ENCODE measurements at places on chromosomes 16 and 17.

GRCh38 chr17:45719335-45720071 is 64.6 kb upstream of the CRHR1 start:
- DNase-seq, result peak; percentile 47

DNA sequence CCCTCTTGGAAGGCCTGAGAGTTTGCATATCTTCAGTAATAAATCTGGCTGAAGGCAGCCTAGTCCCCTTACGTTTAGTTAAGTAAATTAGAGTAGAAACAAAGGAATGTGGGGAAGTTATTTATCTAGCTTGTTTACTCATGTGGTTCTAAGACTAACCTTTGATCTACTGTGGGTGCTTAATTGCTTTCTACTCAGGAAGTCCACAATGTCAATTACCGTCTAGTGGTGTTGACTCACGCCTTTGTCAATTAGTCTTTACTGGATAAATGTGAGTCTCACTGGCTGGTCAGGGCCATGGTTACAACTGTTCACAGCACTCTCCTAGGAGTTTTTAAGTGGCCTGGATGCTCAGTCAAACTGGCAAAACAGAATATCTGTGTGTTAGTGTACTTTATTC is 2338.4 kb downstream of the TP53TG3F start:
- no peak for DNase-seq

DNA sequence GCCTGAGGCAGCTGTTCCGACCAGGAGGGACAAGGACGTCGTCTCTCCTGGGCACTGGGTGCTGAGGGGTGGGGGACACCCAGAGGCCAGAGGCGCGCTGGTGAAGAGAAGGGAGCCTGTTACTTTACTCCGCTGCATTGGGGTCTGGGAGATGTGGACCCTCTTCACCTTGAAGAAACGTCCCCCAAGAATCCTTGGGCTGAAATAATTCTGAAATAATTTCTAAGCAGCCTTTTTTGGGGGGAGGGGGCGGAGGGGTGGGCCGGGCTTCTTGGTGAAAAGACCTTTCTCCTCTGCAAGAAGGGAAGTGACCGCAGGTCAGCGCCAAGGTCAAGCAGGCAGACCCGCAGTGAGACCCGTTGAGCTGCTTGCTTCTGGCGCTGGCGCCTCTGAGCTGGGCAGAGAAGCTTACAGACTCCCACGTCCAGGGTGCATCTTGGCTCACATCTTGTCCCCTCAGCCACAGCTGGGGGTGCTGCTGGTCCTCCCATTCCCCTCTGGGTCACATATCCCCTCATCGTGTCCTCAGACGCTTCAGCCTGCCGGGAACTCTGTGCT is 1.1 kb downstream of the SYT17 start:
- DNase-seq, result no peak

DNA sequence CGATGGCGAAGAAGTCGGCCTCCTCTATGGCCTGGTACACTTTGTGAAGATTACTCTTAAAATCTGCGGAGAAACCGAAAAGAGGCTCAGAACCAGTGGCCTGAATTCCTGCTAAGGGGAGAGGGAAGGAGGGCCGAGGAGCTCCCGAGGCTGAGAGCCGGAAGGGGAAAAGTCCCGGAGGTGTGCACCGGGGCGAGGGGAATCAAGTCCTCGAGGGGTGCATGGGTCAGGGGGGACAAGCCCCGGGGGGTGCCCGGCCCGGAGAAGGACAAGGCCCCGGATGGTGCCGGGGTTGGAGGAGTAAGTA is 495 bp downstream of the PARN start:
- no peak for DNase-seq

DNA sequence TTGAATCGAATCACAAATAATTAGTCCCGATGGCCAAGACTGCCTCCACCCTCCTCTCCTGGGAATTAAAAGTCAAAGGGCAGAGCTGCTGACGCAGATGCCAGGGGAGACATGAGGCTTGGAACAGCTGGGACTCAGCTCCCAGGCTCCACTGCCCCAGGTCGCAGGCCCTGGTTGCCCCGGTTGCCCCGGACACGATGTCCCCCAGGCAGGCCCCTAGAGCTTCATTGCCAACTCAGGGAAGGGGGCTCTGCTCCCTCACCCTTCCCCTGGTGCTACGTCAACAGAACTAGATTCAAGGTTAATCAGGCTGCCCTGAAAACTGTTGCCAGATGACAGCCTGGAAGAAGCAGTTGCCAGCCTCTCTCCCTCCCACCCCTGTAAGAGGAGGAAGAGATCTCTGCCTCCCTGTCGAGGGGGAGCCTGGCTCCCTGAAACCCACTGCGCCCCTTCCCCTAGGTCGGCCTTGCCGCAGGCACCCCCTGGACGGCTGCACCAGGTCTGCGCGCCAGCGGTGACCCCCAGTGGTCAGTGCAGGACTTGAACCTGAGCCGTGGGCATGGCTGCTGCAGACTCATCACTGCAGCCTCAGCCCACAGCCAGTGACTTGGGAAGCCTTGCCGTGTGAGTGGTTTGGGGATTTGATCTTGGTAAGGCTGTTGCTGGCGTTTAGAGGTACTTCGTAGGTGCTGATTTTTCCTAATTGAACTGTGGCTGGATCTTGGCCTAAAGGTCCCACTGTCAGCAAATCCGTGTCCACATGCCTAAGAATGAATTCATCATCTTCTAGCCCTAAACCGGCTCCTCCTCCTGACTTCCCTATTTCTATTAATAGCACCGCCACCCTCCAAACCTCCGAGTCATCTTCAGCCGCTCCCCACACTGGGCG is 84.1 kb upstream of the TOB1 start:
- no peak for DNase-seq

- no peak for DNase-seq
Measured at GRCh38 chr16:4338712-4339299, 12.3 kb downstream of the PAM16 start.

- DNase-seq, result no peak
Measured at GRCh38 chr16:84360170-84360569, 8.2 kb upstream of the ATP2C2 start.

DNA sequence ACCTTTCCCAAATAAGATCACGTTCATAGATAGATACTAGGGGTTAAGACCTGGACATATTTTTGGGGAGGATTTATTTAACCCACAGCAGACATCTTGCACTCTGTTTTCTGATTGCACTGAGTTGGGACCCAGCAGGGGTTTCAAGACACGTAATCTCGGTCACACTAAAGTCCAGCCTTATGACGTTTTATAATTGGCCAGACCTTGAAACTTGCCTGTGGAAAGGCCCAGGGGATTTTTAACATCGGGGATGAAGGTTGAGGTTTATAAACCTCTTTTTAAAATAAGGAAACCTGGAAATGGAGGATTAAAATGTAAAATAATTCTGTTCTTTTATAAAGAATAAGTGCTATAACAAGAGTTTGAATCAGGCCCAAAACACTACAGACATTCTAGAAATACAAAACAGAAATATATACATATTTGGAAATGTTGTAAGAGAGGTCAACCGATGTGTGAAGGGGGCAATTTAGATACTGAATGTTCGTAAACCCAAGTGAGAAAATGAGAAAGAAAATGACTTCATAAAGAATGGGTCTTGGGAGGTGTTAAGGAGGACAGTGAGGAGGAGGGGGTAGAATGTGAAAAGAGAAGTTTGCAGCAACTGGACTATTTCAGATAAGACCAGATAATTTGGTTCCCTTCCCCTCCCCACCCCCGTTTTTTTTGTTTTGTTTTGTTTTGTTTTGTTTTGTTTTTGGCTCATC is 61.1 kb upstream of the NOL11 start:
- no peak for DNase-seq

GRCh38 chr16:83206426-83206825 is 579.7 kb downstream of the CDH13 start:
- DNase-seq, result no peak

DNA sequence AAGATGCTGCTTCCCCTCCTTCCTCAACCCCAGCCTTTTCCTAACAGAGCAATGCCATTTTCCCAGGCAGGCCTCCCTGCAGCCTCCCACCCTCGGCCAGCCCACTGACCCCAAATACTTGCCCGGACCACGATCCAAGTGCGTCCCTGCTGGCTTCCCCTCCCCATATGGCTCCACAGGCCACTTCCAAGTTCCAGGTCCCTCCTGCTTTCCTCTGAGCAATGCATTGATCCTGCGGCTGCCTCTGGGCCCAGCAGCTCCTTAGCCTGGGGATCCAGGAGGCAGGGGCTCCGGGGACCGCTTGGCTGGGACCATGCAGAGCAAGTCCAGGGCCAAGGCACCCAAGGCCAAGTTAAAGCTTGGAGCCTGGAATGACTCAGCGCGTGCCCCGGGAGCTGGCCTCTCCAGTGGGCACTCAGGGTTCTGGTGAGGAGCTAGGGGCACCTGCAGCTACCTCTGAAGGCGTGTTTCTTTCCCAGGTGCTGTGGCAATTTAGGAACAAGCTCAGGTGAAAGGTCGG is 51.9 kb upstream of the ENPP7 start:
- peak; percentile 85 for DNase-seq

DNA sequence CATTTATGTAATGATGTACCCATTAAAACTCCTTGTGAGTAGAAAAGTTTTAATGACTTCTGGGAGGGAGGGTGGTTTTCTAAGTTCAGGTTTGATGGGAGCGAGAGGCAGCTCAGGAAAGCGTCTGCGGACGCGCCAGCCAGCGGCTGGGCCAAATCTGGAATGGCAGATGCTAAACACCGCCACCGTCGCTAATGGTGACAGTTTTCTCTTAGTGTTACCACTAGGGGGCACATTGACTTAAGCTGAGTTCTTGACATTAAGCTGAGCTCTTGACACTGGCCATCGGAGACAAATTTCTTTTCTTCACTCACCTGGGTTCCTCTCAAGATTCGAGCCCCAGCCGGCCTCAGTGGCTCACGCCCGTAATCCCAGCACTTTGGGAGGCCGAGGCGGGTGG is 6.7 kb downstream of the TRPV1 start:
- DNase-seq, result no peak

GRCh38 chr16:72300892-72301291 is 128.9 kb upstream of the PMFBP1 start:
- no peak for DNase-seq

DNA sequence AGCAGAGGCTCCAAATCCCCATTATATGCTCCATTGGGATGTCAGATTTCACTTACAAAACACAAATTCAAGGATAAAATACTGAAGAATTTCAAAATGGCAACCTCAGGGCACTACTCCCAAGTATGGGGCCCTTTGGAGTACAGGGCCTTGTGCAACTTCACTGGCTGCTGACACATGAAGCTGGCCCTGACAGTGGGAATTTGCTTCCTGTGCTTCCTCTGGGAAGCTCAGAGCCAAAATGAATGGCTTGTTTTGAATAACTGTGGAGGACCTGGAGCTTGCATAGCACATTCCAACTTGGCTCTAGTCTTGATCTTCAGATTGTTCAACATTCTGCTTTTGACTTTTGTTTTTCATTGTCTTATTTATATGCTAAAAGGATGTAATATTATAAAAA is 52.3 kb upstream of the HNF1B start:
- DNase-seq, result no peak

GRCh38 chr17:44628243-44629188 is 27.8 kb upstream of the MEIOC start:
- DNase-seq, result no peak

GRCh38 chr16:67528870-67529581 is 397 bp downstream of the RIPOR1 start:
- no peak for DNase-seq

DNA sequence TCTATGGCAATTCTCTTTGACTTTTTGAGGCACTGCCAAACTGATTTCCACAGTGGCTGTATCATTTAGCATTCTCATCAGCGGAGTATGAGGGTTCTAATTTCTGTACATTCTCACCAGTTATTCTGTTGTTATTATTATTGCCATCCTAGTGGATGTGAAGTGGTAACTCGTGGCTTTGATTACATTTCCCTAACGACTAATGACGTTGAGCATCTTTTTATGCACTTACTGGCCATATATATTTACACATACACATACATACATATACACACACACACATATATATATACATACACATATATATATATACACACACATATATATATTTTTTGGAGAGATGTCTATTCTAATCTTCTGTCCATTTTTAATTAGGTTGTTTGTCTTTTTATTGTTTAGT is 3.7 kb upstream of the MLYCD start:
- no peak for DNase-seq

GRCh38 chr16:80931801-80932707 is 74.6 kb downstream of the CMC2 start:
- no peak for DNase-seq

GRCh38 chr16:75307506-75307905 is 56.1 kb upstream of the BCAR1 start:
- no peak for DNase-seq

GRCh38 chr17:46003907-46004748 is 5.1 kb downstream of the STH start:
- peak; percentile 15 for DNase-seq

DNA sequence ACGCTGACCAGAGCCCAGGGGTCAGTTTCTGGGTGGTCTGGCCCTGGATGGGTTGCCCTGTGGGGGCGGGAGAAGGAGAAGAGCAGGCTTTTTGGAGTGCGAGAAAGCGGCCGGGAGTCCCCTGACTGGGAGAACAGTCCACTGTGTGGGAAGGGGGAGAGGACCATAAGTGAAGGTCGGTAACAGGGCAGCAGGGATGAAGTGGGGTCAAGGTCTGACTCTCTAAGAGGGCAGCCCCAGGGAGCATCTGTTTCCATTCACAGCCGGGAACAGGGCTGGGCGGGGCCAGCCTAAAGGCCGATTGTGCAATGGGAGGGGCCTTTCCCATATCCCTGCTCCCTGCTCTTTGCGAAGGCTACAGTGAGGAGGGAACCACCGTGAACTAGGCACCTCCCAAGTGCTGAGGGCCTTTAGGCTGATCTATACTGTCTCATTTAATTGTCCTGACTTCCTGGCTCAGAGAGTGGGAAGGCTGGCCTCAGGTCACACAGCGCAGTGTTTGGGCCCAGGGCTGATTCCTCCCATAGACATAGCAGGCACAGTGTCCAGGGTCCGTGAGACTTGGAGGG is 10.4 kb upstream of the WFDC1 start:
- no peak for DNase-seq

- no peak for DNase-seq
Measured at GRCh38 chr16:22810226-22810625, 3.7 kb upstream of the HS3ST2 start.

DNA sequence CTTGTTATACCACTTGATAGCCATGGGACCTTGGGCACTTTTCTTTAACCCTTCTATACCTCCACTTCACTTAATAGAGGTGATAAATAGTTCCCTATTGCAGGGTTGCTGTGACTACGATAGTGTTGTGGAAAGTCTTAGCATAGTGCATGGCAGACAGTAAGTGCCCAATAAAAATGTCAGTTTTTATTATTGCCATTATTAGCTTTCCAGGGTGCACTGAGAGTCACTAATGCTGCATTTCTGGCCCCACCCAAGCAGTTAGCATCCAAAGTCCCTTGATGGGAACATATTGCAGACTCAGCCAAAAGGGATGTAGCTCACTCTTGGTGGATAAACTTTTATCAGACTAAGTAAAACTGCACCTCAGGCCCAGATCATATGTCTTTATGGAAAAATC is 41.5 kb upstream of the TEKT3 start:
- no peak for DNase-seq

GRCh38 chr17:50847566-50847965 is 12.2 kb downstream of the WFIKKN2 start:
- DNase-seq, result no peak

Data from NCI-H446 treated with DMSO at 0.1 percent for 48 hours (cell line).